ENCODE measurements at places on chromosomes 4 and X.

GRCh38 chrX:133956570-133957340 is 28.6 kb downstream of the GPC3 start:
- H3K36me3 ChIP-seq = no peaks in the 10 kb centered on the region
- no peaks in the 10 kb centered on the region for H3K27me3 ChIP-seq
- H3K4me1 ChIP-seq = no peaks in the 10 kb centered on the region
- DNase-seq = no peak
- H3K27ac ChIP-seq = no peak overlapping the region
- H3K4me3 ChIP-seq = no peak overlapping the region

- peaks cover 14% of the 10 kb centered on the region for H3K4me1 ChIP-seq
- peak; percentile 91 for DNase-seq
- no peak overlapping the region for H3K4me3 ChIP-seq
- H3K36me3 ChIP-seq = no peaks in the 10 kb centered on the region
These were observed 40.0 kb upstream of the IRF2 start for GRCh38 chr4:184514121-184514988.

- no peaks in the 10 kb centered on the region for H3K36me3 ChIP-seq
- H3K27me3 ChIP-seq = no peaks in the 10 kb centered on the region
- H3K4me3 ChIP-seq = no peak overlapping the region
- no peak for DNase-seq
- H3K4me1 ChIP-seq = peaks cover 7% of the 10 kb centered on the region
These were observed 7.8 kb downstream of the LNX1 start for GRCh38 chr4:53583513-53583912.

DNA sequence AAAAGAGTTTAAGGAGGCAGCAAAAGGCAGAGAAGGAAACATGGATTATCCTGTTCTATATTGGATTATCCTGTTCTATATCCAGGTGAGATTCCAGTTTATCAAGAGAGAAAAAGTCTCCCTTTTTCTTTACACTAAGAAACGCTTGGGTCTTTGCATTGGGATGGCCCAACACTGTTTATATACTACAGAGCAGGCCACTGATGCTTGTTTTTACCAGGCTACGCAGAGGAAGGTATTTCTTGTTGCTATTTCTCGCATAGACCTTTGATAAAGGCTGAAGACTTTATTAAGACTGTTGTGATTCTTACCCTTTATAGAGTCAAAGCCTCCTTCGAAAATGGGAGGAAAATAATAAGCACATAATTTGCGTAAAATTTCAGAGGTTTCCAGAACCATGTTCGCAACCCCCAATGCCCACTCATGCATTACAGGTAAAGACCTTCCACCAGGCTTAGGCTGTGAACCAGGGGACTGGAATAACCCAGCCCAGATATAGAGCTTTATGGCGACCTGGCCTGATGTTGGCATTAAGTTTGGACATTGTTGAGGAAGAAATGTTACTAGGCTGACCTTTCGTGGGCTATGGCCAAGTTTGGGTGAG is 218.3 kb downstream of the PTTG2 start:
- H3K27ac ChIP-seq = no peak overlapping the region
- H3K4me3 ChIP-seq = no peak overlapping the region
- DNase-seq = no peak
- H3K4me1 ChIP-seq = peaks cover 7% of the 10 kb centered on the region

- no peak overlapping the region for H3K27ac ChIP-seq
- no peak overlapping the region for H3K4me3 ChIP-seq
- H3K36me3 ChIP-seq = no peaks in the 10 kb centered on the region
- H3K4me1 ChIP-seq = peaks cover 11% of the 10 kb centered on the region
These were observed 48.2 kb upstream of the KDR start for GRCh38 chr4:55173580-55173979.

DNA sequence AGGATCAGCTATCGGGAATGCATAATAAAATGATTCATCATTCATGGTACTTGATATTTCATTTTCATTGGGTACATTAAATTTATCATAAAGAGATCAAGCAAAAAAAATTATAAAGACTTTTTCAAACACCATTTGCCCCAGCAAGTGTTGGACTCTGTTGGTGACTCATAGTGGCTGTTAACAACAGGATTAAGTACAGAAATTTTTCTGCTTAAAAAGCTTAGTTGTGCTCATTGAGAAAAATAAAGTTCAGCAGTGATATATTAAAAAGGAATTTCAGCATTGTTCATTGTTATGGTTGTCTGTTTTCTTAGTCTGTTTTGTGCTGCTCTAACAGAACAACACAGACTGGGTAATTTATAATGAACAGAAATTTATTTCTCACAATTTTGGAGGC is 86.2 kb upstream of the PCDH10 start:
- no peak overlapping the region for H3K4me3 ChIP-seq
- no peaks in the 10 kb centered on the region for H3K36me3 ChIP-seq

DNA sequence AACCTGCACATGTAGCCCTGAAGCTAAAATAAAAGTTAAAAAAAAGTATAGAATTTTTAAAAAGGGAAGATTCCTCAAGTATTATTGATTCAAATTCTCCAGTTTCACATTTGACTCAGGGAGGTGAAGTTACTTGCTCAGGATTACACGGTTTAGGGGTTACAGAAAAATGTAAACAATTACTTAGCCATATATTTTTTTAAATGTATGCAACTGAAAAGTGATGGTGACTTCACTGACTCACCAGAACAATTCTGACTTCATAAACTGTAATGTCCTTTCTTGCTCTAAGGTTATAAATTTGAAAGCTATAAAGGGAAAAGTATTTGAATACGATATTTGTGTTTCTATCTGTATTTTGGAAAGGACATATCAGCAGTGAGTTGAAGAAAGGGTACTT is 371.2 kb downstream of the SPRY1 start:
- H3K27me3 ChIP-seq = no peaks in the 10 kb centered on the region
- no peaks in the 10 kb centered on the region for H3K36me3 ChIP-seq
- no peak overlapping the region for H3K27ac ChIP-seq
- H3K4me3 ChIP-seq = no peak overlapping the region
- peak; percentile 13 for DNase-seq

- no peaks in the 10 kb centered on the region for H3K27me3 ChIP-seq
- H3K27ac ChIP-seq = no peak overlapping the region
- no peaks in the 10 kb centered on the region for H3K4me1 ChIP-seq
- DNase-seq = peak; percentile 97
These were observed 94.1 kb upstream of the GALNT7 start for GRCh38 chr4:173074501-173074946.

GRCh38 chrX:105167233-105167632 is 53.3 kb downstream of the TEX13A start:
- no peak overlapping the region for H3K27ac ChIP-seq
- no peaks in the 10 kb centered on the region for H3K36me3 ChIP-seq
- no peak overlapping the region for H3K4me3 ChIP-seq
- H3K27me3 ChIP-seq = no peaks in the 10 kb centered on the region

- DNase-seq = peak; percentile 56
- no peak overlapping the region for H3K27ac ChIP-seq
- H3K27me3 ChIP-seq = no peaks in the 10 kb centered on the region
These were observed 459.5 kb upstream of the AGA start for GRCh38 chr4:177901786-177902185.

- H3K27ac ChIP-seq = no peak overlapping the region
- no peaks in the 10 kb centered on the region for H3K4me1 ChIP-seq
- H3K4me3 ChIP-seq = no peak overlapping the region
- DNase-seq = no peak
- H3K27me3 ChIP-seq = no peaks in the 10 kb centered on the region
These were observed 396.8 kb downstream of the PACRGL start for GRCh38 chr4:21097026-21097425.

GRCh38 chr4:170234800-170235199 is 145.0 kb upstream of the AADAT start:
- no peak overlapping the region for H3K4me3 ChIP-seq
- H3K27me3 ChIP-seq = no peaks in the 10 kb centered on the region
- no peaks in the 10 kb centered on the region for H3K36me3 ChIP-seq
- no peaks in the 10 kb centered on the region for H3K4me1 ChIP-seq
- DNase-seq = no peak
